ENCODE measurements at places on chromosomes 16 and 17. TPM values are rescaled to one million over a fixed set of nuclear protein-coding genes. Genes with fewer than 3 reads are reported as not detected.

Gene ASPA
- not detected for total RNA-seq

Gene WFDC1
- not detected for total RNA-seq

Gene ATF7IP2
- total RNA-seq: 27.0 TPM

Gene KRT39
- not detected for total RNA-seq

Gene ABCA9
- not detected for total RNA-seq

Gene NUPR1
- total RNA-seq: not detected

Gene MSI2
- total RNA-seq: 59.6 TPM

Gene CLEC19A
- total RNA-seq: not detected

Gene ST6GALNAC2
- total RNA-seq: not detected

Gene CA7
- not detected for total RNA-seq

Gene OTOP2
- not detected for total RNA-seq

Gene MLKL
- total RNA-seq: 18.5 TPM

Gene SLFN12L
- total RNA-seq: 42.5 TPM

Gene NOD2
- total RNA-seq: 1.6 TPM

Gene KSR1
- total RNA-seq: 58.2 TPM

Gene TBL3
- total RNA-seq: 54.4 TPM

Gene MED13
- total RNA-seq: 36.4 TPM

Gene FBXW10B
- total RNA-seq: 0.36 TPM

Gene NPIPA2
- 2.0 TPM for total RNA-seq

Gene NECAB2
- not detected for total RNA-seq

Gene PER1
- 123 TPM for total RNA-seq

Gene AURKB
- total RNA-seq: 170 TPM

Gene CAPNS2
- total RNA-seq: not detected

Gene ABCC11
- 0.54 TPM for total RNA-seq

Gene CCL7
- total RNA-seq: not detected

Gene EPOP
- 31.8 TPM for total RNA-seq

Gene RGS11
- not detected for total RNA-seq

Gene VASN
- total RNA-seq: not detected

Gene GLG1
- 70.0 TPM for total RNA-seq

Gene UMOD
- total RNA-seq: not detected

Gene KRT13
- not detected for total RNA-seq

Gene LITAFD
- not detected for total RNA-seq

Gene NUP93
- 191 TPM for total RNA-seq

Gene TNFRSF13B
- total RNA-seq: not detected

Gene TBC1D3B
- 6.6 TPM for total RNA-seq
